ENCODE measurements at places on chromosomes 11 and 22. TPM values are rescaled to one million over a fixed set of nuclear protein-coding genes. Genes with fewer than 3 reads are reported as not detected.

Gene LGALS1
- 1,246 TPM for total RNA-seq

Gene SUSD2
- 4.2 TPM for total RNA-seq

GRCh38 chr11:33690290-33691065, 10.1 kb downstream of the C11orf91 start:
- no peak for DNase-seq

DNA sequence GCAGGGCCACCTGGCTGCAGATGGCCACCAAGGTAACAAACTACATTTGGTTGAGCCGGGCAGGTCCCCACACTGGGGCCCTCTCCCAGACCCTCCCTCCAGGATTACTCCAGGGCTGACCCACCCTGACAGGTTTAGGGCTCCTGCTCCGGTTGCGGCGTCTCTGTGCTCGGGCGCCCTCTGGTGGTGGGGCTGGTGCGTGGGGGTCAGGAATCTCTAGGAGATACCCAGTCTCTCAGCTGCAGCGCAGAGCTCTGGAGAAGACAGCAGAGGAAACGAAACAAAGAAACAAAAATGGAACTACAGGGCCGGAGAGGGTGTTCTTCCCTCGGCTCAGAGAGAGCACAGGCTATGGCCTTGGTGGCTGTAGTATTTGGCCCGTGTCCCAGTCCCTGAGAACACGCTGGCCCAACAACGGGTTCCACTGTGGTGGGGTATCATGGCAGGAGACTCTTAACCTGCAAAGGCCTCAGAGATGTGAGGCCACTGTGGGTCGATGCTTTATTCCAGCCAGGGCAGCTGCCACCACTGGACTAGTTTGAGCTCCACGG, 2.4 kb downstream of the C11orf96 start:
- DNase-seq: no peak

DNA sequence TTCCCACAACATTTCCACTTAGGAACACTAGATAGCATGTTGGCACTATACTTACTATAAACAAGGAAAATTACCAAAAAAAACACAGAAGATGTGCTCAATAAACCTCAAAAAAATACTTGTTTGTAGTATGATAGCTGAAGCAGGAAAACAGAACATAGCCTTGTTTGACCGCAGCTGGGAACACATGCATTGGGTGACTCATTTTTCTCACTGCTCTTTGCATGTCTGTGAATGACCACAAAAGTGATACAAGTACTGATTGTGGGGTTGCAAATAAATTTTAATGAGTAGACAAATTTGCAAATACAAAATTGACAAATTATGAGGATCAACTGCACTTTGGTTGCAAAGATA, 22.8 kb upstream of the GUCY1A2 start:
- DNase-seq: no peak

Gene CRKL
- total RNA-seq: 56.0 TPM

GRCh38 chr22:42791721-42792452, 65.2 kb downstream of the ARFGAP3 start:
- DNase-seq: no peak

DNA sequence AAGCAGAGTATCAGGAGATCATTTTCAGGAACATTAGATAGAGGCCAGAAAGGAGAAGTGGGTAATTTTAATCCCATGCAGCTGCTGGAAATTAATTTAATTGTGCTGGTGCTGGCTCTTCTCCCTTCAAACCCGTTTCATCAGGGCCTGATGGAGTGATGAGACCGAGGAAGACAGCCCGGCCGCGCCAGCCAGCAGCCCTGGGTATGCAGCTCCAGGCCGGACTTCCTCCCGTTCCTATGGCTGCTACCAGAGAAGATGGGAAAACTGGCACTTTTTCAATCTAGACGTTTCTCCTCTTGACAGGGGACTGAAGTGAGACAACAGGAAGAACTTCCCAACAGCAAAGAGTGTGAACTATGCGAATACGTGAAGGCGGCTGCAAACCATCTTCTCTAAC, 24.6 kb upstream of the ZBTB16 start:
- no peak for DNase-seq

- no peak for DNase-seq
Measured at GRCh38 chr11:6844356-6844755, 1.1 kb upstream of the OR10A5 start.

DNA sequence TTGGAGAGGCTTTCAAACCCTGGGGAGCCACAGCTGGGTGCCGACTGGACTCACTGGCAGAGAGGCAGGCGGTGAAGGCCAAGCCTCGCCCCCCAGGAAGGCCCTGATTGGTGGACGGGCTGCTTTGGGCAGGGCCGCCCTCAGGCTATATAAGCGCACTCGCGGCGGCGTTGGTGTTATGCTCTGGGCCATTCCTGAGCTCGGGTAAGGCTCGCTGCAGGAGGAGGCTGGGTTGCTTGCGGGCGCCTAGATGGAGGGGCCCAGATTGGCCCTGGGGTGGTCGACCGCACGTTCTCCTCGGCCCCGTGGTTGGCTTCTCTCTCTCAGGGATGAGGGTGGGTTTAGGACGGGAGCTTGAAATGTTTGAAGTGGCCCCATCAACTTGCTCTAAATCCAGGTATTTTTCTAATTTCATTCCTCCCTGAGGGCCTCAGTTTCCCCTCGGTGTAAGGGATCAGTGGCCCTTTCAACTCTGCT, at the start of gene SPDYC:
Gene SPDYC, plus strand, starts transcription at position 176 of the 477 bp plus-strand sequence. CDS start 1,125 bp downstream, outside the sequence.
- no peak for DNase-seq

Gene YPEL1
- 15.1 TPM for total RNA-seq
